HT1080 (cell line): ENCODE measurements at places on chromosomes 7 and 10.

- peak; percentile 79 for DNase-seq
Measured at GRCh38 chr7:99141841-99142726, 1.8 kb downstream of the SMURF1 start.

DNA sequence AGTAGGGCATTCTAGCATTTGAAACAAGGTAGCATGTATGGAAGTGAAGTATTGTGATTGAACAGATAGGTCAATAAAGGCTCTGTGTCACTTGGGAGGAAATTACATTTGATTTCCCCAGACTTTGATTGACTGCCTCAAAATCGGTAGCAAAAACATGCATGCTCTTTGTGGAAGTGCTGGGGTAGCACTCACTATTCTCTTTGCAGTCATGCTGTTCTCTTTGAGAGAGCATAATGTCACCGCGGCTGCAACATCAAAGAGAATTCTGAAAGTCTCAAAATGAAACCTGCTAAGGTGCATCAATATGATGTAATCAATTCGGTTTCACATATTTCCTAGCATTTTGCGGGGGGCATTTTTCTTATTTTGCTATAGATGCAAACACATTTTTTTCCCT, 64.2 kb downstream of the ARMC3 start:
- no peak for DNase-seq

DNA sequence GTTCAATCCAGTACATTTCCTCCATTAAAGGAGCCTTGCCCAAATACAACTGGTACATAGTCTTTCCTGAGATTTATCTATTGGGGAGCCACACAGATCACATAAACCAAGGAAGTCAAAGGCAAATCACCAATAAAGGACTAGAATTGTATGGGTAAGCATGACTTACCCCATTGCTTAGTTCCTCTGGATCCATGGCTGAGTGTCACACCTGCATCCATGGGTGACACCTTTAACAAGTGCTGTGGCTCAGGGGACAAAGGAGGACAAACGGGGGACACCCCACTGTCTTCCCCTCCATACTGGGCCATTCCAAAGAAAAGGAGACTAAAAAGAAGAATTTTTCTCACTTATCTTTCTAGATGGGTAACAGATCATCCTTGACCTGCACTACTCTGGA, 30.4 kb downstream of the ZNF92 start:
- no peak for DNase-seq

DNA sequence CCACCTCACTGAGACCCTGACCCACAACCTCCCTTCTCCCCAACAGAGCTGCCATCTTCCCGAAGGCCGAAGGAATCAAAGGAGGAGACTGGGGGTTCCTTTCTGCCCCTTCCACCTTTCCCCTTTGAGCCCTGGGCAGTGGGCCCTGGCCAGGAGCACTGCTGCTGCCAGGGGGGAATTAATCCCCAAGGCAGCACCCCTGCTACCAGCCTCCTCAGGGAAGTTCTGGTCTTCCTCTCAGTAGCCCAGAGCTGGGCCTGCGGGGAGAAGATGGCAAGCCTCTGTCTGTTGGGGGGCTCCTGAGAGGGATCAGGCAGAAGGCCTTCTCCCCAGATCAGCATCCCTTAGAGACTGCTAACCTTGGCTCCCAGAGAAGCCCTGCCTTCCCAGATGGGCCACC, 25.5 kb downstream of the DPCD start:
- no peak for DNase-seq

- DNase-seq: no peak
Measured at GRCh38 chr10:4257939-4258465, 473.0 kb upstream of the KLF6 start.
